Pancreas (tissue), 10 donors: ENCODE measurements at places on chromosomes 5 and 9.
A peak's percentile ranks its signal among the peaks of the same experiment; 100 is the strongest.

- DNase-seq, result no peak
Measured at GRCh38 chr9:121708768-121709488, 57.5 kb downstream of the DAB2IP start.

DNA sequence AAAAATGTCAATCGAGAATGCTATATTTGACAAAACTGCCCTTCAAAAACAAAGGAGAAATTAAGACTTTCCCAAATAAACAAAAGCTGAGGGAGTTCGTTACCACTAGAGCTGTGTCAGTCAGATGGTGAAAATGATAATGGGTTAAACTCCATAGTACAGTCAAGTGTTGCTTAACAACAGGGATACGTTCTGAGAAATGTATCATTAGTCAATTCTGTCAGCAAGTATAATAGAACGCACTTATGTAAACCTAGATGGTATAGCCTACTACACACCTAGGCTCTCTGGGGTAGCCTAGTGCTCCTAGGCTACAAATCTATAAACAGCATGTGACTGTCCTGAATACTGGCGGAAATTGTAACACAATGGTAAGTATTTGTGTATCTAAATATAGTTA is 138.7 kb downstream of the DRD1 start:
- DNase-seq, result no peak

- no peak for DNase-seq
Measured at GRCh38 chr5:66647146-66647856, 51.1 kb downstream of the MAST4 start.

DNA sequence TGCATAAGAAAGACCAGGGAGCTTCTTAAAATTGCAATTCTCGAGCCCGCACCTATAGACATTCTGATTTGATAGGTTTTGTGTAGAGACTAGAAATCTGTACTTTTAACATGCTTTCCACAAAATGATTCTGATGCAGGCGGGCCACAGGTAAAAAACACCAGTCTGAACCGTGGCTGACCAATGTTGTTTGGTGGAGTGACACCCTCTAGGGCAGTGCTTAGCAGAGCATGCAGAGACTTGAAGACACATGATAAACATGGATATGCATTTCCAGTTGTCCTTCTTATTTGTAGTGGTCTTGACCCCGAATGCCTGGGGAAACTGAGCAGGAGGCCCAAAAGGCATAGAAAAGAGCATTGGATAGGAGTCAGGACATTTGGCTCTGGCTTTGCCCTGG is 10.5 kb upstream of the COL15A1 start:
- DNase-seq, result no peak

- DNase-seq, result no peak
Measured at GRCh38 chr5:60943624-60944023, 1.2 kb downstream of the ERCC8 start.

GRCh38 chr5:58491216-58491892 is at the start of gene GAPT:
TSS of gene GAPT (plus strand) at chr5:58491435. CDS start at chr5:58494537, 3,102 bp downstream.
- DNase-seq, result no peak

GRCh38 chr5:179870403-179870903 is 11.8 kb upstream of the MRNIP start:
- DNase-seq, result peak; percentile 55

- no peak for DNase-seq
Measured at GRCh38 chr5:149282027-149282965, 10.6 kb downstream of the AFAP1L1 start.

DNA sequence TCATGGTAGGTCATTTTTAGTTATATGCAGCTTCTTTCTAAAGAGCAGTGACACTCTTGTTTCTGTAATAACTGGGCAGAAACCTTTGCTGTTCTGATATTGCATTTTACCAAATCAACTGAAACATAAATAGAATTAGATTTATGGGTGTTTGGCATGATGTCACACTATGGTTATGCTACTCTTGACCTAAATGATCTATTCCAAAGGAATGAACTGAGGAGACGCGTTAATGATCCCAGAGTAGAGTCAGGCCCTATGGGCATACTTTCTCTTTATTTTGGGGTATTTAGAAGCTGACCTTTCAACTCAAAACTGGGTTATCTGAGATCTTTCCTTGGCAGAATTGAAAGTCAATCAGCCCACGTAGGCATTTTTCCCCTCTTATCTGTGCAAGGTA is 146.8 kb upstream of the ADAMTSL1 start:
- DNase-seq, result no peak

- no peak for DNase-seq
Measured at GRCh38 chr9:94250456-94250855, 8.6 kb upstream of the ZNF169 start.

DNA sequence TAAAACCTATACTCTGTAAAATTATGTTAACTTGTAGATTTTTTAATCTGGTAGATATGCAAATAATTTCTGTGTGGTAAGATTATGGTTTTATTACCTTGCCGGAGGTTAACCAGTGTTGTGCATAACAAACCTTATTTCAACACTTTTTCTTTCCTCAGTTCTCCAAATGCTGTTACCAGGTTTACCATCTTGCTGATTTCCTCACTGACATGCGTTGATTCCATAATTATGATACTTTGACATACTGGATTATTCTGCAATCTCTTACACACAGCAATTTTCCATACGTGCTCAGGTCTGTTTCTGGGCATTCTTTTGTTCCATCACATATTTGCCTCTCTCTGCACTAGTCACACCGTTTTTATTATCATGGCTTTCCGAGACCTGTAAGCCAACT is 77.6 kb downstream of the TTC39B start:
- DNase-seq, result no peak

GRCh38 chr9:69965416-69966145 is 78.1 kb upstream of the MAMDC2 start:
- DNase-seq, result no peak

DNA sequence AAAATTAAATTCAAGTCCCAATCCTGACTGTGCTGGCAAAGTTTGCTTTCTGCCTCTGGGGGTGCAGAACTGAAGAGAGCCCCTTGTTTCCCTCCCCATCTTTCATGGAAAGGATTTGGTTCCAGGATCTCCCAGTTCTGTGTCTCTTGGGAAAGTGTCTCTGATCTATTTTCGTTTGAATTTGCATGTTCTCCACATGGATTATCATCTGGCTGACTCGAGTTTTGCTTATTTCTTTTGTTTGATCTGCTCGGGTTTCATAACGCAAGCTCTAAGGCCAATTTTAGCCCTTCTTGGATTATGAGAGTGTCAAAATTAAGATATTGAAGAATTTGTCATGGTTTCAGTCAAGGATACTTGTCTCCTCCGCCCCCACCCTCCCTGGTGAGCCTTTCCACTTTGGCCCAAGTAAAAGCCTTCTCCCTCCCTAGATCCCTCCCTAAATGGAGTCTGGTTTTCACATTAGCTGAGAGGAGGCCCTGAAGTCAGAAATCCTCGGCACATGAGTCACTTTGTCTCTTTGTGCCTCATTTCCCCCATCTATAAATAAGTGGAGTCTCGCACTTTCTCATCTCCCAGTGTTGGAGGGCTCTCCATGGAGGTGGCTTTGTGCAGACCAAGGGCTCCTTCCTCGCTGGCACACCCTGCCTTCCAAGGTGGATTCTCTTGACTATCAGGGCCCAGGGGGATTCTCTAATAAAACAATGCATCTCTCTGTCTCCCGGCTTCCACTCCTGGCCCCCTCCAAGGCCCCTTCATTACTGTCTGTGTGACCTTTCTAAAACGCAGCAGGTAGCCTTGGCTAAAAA is 17.3 kb downstream of the ADRB2 start:
- DNase-seq, result no peak

- peak; percentile 30 for DNase-seq
Measured at GRCh38 chr9:122904466-122904822, 715 bp downstream of the RC3H2 start.

GRCh38 chr9:105835721-105836120 is 141.4 kb downstream of the TMEM38B start:
- DNase-seq, result no peak

DNA sequence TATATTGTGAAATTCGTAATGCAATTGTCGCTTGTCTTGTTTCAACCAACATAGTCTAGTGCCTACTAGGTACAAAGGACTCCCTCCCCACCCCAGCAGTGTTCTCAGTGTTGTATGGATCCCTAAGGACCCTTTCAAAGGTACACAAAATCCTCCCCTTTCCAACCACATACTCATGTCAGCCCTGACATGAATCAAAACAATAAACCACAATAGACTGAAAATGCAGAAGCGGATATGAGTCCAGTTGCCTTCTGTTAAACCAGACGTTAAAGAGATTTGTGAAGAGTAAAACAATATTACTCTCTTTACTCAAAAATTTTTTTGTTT is 82.4 kb upstream of the IFNK start:
- no peak for DNase-seq

- DNase-seq, result no peak
Measured at GRCh38 chr5:54224103-54224826, 86.1 kb downstream of the ARL15 start.

DNA sequence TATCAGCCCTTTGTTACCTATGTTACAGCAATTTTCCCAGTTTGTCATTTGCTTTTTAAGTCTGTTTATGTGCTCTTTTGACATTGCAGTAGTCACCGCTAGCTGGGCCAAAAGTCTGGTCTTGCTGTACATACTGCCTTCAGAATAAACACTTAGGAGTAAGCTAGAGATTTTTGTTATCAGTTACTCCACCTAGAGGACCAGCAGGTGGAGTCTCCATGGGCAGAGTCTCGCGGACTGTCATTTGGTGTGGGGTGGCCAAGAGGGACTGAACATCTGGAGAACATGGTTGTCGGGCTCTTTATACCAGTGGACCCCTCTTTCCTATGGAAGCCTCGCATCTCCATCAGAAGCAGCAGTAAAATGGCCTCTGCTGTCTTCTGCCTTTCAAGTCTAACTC is 10.8 kb upstream of the MGAT1 start:
- DNase-seq, result no peak

DNA sequence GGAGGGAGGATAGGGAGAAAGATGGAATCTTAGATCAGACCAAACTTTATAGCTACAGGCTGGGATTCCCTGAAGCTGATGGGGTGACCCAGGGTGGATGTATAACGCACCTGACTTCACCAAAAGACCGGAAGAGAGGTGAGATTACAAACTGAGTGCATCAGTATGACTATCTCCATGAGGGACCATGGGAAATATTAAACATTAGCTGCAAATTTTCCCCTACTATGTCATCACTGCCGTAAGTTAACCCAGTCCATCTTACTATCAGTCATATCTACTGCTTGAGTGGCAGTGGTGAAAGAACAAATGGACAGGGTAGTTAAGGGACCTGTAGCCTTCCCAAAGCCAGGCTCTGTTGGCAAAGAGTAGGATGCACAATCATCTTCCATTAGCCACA is 368.3 kb downstream of the EFNA5 start:
- DNase-seq, result no peak
